Bronchial epithelial cell (primary cell): ENCODE measurements at places on chromosomes 13 and 19. TPM values are rescaled to one million over a fixed set of nuclear protein-coding genes. Genes with fewer than 3 reads are reported as not detected.

GRCh38 chr19:23913931-23914330, 755 bp upstream of the ZNF726 start:
- DNase-seq = no peak

DNA sequence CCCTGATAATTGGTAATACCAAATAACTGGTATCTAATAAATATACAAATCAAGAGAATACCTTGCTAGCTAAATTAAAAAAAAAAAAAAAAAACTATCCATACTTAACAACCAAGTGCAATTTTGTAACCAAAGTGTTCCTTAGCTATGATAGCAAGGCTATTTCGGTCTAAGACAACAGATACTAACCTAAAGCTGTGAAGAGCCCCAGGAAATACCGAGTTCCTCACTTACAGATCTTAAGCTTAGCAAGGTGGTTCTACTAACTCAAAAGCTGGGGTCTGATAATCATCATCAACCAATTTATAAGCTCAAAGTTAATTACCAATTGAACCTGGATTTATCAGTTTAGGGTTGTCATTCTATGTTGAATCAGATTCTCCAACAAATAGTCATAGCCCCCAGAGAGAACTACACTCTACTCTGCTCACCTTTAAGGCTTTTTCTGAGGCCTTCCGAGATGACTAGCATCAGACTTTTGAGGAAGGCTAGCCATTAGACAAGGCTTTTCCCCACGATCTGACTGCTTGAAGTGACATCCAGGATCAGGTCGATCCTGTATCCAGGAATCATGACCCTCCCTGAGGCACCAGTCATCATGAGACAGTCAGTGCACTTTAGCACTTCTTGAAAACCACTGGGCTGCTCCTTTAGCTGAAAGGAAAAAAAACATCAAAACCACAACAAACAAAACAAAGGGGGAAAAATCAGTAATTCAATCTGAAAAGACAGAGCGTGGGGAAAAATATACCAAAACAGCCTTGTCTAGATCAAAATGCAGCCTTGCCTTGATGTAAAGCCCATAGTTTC, 31.9 kb downstream of the INTS6 start:
- no peak for DNase-seq

DNA sequence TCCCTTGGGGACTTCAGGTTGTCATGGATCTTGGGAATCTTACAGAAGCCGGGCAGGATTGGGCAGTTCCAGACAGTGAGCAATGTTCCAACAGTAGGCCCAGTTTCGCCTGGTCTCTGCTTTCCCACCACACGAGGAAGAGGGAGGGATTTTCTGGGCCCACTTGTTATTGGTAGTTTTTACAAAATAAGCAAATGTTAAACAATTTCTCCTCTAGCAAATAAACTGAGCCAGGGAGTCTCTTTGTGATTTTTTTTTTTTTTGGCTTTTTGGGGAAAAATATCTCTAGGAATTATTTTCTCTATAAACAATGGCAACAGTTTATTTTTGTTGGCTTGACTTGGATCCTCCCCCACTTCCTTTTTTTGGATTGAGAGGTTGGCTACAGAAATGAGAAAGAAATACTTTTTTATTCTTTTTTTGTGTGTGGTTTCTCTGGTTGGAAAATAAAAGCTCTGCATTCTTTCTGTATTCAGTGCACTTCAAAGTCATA, 89.3 kb downstream of the TM9SF2 start:
- no peak for DNase-seq

- DNase-seq = peak; percentile 79
These were observed 26.3 kb upstream of the SIGLEC11 start for GRCh38 chr19:49987159-49987698.

GRCh38 chr13:100588331-100589177, at the start of gene GGACT:
Gene GGACT (minus strand): TSS chr13:100588789. CDS start chr13:100532591, 56,198 bp downstream.
- DNase-seq = peak; percentile 32

GRCh38 chr13:97851269-97851668, 102.2 kb upstream of the IPO5 start:
- no peak for DNase-seq

DNA sequence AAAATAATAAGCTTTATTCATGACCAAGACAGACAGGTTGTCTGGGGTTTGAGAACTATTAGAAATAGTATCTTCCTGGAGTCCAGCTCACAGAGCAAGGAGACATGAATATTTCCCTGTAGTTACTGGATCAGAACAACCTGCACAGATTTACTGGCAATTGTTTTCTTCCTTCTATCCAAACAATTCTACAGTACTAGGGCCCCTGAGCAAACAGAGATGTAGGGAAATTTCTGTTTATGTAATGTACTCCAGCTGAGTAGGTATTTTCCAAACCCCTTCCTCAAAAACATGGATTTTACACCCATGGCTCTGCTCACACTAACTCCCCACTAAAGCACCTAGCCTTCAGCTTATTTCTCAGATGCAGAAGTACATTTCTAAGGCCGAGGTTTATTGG, 557.6 kb downstream of the GPC6 start:
- DNase-seq = no peak

GRCh38 chr13:109790086-109790485, 3.7 kb upstream of the IRS2 start:
- peak; percentile 29 for DNase-seq

GRCh38 chr13:68522184-68522583, 1292.0 kb upstream of the PCDH9 start:
- DNase-seq = no peak

- no peak for DNase-seq
These were observed 25.5 kb upstream of the TIMM44 start for GRCh38 chr19:7968796-7969554.

GRCh38 chr13:43054803-43055802, 31.7 kb downstream of the DNAJC15 start:
- peak; percentile 56 for DNase-seq

DNA sequence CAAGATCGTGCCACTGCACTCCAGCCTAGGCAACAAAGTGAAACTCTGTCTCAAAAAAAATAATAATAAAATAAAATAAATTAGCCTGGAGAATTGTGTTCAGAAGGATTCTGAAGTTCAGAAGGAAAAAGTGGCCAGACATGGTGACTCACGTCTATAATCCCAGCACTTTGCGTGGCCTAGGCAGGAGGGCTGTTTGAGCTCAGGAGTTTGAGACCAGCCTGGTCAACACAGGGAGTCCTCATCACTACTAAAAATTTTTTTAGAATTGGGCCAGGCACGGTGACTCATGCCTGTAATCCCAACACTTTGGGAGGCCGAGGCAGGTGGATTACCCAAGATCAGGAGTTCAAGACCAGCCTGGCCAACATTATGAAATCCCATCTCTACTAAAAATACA, 6.0 kb downstream of the RDH8 start:
- no peak for DNase-seq

DNA sequence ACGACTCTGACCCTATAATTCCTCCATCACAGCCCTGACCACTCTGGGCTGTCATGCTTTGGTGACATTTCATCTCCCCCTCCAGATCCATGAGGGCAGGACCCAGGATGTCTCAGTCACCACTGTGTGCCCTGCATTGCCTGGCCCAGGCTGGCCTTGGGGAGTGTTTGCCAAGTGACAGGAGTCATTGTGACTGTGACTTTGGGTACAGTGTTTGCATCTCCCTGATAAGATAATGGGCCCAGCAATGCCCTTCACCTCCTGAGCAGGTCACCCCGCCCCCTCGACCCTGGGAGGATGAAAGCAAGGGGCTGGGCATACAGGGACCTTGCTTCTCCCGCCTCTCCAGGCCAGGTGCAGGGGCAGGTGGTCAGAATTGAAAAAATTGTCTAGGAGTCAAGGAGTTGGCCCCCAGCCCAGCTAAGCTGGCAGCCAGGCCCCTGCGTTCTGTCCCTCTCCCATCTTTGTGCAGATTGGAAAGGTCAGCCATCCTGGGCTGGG, 5.9 kb upstream of the ATP4A start:
- no peak for DNase-seq

DNA sequence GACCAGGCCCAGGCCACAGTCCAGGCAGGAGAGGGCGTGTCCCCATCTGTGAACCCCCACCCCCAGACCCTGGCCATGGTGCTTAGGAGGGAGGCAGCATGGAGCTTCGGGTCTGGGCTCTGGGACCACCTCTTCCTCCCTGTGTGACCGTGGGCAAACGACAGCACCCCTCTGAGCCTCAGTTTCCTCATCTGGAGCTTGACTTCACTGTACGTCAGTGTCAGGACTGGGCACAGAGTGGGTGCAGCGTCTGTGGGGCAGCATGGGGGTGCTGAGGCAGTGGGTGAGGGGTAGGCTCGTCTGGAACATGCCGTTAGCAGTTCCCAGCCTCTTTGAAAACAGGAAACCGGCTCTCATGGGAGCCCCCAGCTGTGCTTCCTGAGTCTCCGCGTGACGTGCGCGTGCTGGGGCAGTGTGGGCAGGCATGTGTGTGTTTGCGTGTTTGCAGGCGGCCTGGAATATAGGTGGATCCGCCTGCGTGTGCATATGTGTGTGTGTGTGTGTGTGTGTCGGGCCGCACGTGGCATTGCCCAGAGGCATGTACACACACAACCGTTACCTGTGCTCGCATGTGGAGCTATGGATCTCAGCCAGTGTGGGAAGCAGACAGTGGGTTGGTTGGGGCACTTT, 15.8 kb downstream of the ARRDC2 start:
- no peak for DNase-seq

- no peak for DNase-seq
These were observed 11.0 kb downstream of the PNMA8B start for GRCh38 chr19:46484656-46485055.

- DNase-seq = peak; percentile 96
These were observed 110.9 kb downstream of the IER2 start for GRCh38 chr19:13260883-13261653.

DNA sequence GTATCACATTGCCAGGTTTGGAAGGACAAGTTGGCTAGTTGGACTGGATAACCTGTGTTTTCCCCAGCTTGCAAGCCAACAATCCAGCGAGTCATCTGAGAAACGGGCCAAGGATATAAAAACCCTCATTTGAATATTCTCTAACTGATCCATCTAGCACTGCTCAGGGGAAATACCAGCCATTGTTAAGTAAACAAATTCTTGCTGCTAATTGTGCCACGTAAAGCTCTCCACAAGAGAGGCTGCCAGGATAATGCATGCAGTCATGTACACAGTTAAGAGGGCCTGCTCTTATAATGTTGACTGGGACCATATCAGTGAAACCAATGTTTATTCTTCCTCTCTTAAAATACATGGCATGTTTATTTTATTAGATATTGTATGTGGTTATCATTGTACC, 663.2 kb upstream of the SGCG start:
- DNase-seq = peak; percentile 10

DNA sequence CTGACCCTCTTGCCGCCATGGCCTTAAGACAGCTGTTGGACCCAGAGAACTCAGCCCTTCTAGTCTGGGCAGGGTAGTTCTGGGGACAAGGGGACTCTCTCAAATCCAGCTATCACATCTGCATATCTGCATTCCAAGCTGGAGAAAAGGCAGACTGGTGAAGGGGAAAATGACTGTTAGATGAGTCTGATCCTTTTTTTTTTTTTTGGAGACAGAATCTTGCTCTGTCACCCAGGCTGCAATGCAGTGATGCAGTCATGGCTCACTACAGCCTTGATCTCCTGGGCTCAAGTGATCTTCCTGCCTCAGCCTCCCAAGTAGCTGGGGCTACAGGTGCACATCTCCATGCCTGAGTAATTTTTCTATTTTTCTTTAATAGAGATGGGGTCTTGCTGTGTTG, 114.3 kb downstream of the SIPA1L3 start:
- DNase-seq = no peak

- DNase-seq = no peak
These were observed 3.4 kb downstream of the ACP4 start for GRCh38 chr19:50793558-50794065.

DNA sequence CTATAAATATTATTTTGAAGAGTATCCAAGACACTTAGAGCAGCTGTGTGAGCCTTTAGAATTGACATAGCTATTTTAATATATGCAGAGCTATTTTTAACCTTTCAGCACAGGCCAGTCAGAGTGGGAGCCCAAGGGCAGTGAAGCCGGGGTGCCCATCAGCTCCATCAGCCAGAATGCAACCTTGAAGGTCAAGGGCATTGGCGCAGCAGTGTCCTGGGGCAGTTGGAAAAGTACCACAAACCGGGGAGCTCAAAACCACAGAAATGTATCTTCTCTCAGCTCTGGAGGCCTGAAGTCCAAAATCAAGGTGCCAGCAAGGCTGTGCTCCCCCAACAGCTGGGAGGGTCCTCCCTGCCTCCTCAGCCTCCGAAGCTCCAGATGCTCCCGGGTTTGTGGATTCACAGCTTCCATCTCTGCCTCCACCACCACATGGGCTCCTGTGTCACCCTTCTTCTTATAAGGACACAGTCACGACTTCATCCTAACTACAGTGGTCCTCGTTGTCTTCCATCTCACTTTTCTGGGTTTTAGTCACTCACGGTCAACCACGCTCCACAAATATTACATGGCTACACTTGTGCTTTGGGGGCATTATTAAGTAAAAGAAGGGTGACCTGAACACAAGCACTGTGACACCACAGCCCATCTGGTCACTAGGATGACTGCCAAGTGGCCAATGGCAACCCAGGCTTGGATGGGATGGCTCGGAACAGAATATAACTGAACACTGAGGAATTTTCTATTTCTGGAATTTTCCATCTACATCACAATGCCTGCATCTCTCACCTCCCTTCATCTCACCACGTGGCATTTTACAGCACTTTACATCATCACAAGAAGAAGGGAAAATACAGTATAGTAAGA, 15.9 kb upstream of the GAS6 start:
- DNase-seq = no peak

- DNase-seq = no peak
These were observed 18.2 kb upstream of the ZNF14 start for GRCh38 chr19:19750842-19751790.

DNA sequence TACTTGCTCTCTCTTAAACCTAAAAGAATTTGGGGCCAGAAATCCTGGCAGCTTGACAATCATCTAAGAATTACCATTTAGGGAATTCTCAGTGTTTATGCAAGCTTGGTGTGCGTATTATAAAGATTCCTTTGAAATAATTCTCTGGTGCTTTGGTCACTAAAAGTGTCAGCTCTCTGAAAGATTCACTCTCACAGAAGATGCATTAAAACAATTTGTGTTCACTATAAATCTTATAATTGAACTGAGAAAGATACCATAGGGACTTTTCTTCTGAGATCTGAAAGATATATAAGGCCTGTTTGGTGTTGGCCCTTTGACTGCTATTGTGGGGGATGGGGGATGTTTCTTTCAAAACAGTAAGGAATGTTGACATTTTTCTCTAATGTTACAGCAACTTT, 27.3 kb downstream of the EPSTI1 start:
- no peak for DNase-seq

DNA sequence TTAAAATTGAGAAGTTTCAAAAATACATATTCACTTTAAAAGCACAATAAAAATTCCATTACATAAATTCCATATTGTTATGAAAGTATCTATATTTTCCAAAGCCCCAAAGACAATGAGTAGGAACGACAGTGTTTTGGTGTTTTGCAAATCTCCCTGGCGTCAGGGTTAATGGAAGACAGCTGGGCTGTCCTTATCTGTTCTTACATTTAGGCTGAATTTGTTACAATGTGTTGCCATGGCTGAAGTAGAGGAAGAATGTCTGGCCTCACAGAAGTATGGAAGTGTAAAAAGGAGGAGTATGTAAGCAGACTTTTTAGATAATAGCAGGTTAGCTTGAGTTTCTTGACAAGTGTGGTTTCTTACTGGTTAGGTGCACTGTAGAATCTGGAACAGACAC, 124.4 kb upstream of the SPATA13 start:
- DNase-seq = no peak

Gene ANKRD24
- 0.26 TPM in 2 replicates for total RNA-seq

Gene ERICH6B
- total RNA-seq = not detected in 2 replicates

Gene DLL3
- 0.26 TPM in 1 of 2 replicates, not detected in the other for total RNA-seq

Gene C1QTNF9
- not detected in 2 replicates for total RNA-seq

Gene LAIR1
- total RNA-seq = not detected in 2 replicates

Gene CEACAM19
- 0.53 and 2.7 TPM in 2 replicates for total RNA-seq

Gene ELOF1
- total RNA-seq = 20.3 and 30.7 TPM in 2 replicates

Gene CYP4F2
- total RNA-seq = under 0.01 TPM in 1 of 2 replicates, not detected in the other

Gene PIN1
- 61.3 and 80.6 TPM in 2 replicates for total RNA-seq

Gene SMAD9
- total RNA-seq = 0.79 and 2.8 TPM in 2 replicates

Gene CEACAM21
- total RNA-seq = not detected in 2 replicates

Gene ZNF254
- total RNA-seq = 7.4 and 9.6 TPM in 2 replicates
